ENCODE measurements at places on chromosomes 5 and 9.

DNA sequence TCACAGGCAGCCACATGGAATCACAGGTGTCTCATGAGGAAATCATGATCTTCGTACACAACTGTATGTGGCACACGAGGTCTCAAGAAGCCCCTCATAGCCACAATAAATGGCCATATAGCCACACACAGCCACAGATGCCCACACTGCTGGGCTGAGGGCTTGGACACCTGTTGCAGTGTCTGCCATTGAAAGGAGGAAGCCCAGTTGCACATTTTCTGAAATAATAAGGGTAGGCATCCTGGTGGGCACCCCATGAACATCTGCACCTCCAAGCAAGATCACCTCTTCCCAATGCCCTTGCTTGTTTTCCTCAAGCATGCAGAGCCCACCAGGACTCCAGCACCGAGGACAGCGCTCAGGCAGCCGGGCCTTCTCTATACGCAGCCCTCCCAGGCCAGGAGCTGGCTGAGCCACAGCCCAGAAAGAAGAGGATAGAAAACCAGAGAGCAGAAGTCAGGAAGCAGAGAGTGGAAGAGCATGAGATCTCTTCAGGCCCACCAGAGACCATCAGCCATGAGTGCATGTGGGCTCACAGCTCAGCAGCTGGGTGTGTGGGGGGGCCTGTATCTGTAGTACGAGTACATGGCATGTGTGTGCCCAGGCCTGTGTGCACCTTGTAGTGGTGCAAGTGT is 1.0 kb upstream of the ACSL6 start:
- DNase-seq = peak; percentile 73

DNA sequence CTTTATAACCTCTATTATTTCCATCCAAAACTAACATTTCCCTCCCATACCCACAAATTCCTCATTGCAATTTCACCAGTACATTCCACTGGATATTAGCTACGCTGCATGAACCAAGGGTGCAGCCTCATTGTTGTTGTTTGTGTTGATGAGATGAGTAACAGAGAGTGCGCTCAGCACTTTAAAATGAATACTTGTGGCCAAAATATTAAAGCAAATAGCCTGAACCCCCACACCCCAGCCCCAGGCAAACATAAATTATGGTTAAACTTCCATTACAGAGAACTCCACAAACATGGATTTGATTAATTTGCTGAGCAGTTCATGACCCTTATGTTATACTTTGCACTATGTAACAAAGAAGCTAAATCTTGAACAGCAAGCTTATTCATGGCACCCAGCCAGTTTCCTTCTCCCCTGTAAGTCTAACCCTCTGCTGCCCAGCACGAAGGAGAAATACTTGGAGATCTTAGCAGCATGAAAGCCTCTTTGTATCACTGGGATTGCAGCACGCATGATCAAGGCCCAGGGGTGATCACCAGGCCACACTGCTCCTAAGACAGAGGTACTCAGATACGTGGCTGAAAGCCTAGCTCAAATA is 205.0 kb downstream of the DOCK8 start:
- DNase-seq = peak; percentile 19

DNA sequence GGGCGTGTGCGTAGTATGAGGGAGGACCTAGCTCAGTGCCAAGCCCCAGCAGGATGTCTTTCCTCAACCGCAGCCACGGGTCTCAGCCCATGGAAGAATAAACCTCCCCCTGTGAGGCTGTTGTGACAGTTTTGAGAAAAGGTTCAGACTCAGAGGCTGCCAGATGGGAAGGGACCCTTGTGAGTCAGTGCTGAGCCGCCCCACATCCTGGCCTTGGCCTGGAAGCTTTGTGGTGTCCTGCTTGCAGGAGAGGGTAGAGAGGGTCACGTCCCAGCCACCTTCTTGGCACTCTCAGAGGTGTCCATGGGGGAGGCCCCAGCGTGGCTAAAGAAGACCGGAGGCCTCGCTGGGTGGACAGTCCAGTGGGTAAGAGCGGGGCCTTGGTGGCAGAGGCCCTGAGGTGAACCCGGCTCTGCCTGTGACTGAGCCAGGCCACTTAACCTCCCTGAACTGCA is 2.8 kb downstream of the GRHPR start:
- peak; percentile 49 for DNase-seq

- no peak for DNase-seq
Measured at GRCh38 chr9:70011366-70011765, 32.3 kb upstream of the MAMDC2 start.

DNA sequence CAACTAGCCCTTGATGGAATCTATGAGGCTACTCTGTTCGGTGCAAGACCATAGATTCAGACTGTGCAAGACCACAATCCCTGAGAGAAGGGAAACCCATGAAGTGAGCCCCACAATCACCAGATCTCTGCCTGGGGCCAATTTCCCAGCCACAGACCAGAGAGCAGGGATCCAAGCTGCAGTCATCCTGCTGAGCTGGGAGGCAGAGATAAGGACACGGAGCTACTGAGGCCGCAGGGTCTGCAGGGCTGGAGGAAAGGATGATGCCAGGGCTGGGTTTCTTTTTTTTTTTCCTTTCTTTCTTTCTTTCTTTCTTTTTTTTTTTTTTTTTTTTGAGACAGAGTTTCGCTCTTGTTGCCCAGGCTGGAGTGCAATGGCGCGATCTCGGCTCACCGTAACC is 47.7 kb upstream of the FUBP3 start:
- no peak for DNase-seq

GRCh38 chr5:38806775-38807258 is 39.0 kb upstream of the OSMR start:
- DNase-seq = no peak

GRCh38 chr5:131206772-131207171 is 36.0 kb downstream of the LYRM7 start:
- no peak for DNase-seq

DNA sequence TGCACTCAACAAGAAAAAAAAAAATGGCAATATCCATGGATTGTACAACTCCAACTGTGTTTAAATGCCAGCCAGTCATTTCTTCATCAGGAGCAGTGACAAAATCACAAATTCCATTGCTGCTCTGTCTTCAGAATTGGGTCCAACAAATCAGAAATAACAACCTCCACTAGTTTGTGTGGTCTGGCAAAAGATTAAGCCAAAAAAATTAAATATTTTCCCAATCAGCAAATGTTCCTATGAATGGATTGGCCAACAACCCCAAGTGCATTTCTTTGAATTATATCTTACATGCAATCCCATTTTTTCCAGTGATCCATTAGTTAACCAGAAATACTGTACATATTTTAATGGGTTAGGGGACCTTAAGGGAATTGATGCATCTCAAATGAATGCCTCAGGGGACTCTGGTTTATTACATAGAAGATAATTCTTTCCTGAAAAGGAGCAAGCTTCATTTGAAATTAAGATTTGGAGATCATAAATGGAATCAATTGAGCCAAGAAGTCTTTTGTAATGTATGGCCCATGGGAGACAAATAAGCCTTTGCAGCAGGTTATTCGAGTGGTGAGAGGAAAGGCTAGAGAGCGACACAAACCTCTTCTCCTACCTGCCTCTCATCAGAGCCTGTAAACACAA is 131.8 kb downstream of the TLE1 start:
- DNase-seq = no peak

GRCh38 chr5:138364576-138364975 is 12.1 kb downstream of the KDM3B start:
- no peak for DNase-seq

GRCh38 chr5:9067154-9067553 is 478.7 kb downstream of the SEMA5A start:
- no peak for DNase-seq

DNA sequence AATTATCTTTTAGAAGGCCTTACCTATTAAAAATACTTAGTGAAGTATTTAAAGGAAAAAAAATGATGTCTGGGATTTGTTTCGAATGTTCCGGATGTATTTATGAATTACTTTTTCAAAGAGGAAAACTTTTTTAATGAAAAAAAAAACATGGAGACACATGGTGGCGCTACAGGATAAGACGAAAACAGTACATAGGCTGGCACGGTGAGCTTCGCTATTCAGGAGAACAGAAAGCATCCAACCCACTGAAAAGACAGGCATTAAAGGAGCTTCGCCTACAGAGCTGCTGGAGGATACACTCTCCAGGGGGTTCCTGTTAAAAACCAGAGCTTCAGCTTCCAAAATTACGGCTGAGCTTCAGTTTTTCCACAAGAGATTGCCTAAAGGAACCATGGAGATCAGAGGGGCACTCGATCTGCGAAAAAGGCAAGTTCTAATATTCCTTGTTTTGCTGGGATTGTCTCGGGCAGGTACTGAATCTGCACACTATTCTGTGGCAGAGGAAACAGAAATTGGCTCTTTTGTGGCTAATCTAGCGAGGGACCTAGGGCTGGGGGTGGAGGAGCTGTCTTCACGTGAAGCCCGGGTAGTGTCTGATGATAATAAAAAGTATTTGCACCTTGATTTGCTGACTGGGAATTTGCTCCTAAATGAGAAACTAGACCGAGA is at the start of gene PCDHB14:
Gene PCDHB14 (plus strand): TSS at position 232 of the 672 bp plus-strand sequence. CDS start 163 bp downstream, at position 395.
- DNase-seq = no peak

DNA sequence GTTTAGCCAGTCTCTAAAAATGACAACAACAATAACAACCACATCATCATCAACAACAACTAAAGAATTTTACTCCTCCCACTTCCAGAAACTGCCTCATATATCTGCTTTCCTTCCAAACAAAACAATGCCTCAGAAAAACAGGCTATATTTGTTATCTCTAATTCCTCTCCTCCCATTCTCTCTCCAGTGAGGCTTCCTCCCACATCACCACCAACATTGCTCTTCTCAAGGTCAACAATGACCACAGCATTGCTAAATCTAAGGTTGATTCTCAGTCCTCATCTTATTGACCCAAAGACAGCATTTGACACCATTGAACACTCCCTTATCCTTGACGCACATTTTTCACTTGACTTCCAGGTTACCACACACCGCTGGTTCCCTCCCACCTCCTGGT is 38.1 kb upstream of the PRUNE2 start:
- peak; percentile 16 for DNase-seq

GRCh38 chr5:163330723-163331668 is 106.4 kb upstream of the CCNG1 start:
- DNase-seq = no peak

DNA sequence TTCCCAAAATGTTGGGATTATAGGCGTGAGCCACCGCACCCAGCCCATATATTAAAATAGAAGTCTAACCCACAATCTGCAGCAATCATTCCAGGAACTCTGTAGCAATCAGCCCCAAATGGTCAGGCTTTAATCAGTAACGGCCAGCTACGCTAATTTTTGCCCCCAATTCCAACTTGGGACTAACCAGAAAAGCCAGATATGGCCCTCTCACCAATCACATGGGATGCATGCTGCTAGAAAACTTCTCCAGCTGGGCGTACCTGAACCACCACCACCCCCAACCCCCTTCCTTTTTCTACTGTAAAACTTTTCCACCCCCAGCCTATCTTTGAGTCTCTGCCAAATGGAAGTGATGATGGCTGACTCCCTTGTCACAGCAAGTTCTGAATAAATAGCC is 4.1 kb downstream of the SUSD1 start:
- DNase-seq = no peak

- no peak for DNase-seq
Measured at GRCh38 chr9:117145811-117146490, 268.9 kb downstream of the ASTN2 start.

DNA sequence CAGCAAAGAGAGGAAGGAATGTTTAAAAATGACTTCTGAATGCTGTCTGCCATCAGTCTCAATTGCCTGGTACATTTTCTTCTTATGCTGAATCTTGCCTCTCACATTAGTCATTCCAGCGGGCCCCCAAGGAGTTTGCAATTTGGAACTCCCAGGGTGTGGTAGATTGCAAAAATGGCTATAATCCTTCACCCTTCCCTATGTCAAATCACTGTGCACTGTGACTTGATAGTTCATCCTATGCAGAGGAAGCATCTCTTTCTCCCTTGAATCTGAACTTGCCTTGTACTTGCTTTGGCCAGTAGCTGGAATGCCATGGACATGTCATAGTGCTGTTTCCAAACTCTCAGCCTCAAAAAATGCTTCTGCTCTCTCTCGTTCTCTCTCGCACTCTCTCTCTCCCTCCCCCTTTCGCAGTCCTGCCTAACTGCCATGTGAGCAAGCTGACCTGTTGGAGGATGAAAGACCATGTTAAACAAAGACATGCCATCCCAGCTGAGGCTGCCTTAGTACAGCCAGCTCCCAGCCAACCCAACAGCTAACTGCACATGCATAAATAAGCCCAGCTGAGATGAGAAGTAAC is 284.0 kb upstream of the TLE4 start:
- DNase-seq = no peak

DNA sequence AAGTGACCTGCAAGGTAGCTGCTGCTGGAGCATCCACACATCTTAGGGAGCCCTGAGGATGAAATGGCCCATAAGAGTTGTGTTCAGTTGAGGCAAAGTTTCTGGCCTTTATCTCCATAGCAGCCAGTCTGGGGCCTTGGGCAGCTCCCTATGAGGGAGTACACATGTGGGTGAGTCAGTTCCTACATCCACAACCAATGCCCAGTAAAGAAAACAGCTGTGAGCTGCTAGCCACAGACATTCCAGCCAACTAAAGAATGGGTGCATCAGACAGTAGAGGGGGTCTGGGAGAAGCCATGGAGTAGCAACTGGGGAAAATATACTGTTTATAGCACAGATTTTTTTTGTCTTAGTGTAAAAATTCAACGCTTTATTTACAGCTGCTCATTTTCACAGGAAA is 720.7 kb downstream of the TLE1 start:
- DNase-seq = no peak

DNA sequence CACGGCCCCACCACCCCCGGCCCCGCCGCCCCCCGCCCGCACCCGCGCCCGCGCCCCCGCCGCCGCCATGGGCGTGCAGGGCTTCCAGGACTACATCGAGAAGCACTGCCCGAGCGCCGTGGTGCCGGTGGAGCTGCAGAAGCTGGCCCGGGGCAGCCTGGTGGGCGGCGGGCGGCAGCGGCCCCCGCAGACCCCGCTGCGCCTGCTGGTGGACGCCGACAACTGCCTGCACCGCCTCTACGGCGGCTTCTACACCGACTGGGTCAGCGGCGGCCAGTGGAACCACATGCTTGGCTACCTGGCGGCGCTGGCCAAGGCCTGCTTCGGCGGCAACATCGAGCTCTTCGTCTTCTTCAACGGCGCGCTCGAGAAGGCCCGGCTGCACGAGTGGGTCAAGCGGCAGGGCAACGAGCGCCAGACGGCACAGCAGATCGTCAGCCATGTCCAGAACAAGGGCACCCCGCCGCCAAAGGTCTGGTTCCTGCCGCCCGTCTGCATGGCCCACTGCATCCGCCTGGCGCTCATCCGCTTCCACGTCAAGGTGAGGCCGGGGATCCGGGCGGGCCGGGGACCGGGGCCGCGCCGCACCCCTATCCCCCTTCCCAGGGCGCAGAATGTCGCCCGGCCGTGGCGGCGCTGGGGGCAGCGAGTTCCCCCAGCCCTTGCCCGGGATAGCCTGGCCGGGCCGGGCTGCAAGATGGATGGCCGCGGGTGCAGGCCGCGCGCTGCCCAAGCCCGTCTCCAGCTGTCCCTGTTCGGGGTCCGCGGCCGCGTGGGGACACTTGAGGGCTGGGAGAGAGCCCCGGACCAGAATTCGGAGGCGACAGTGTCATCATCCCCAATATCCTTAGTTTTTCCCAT is 594 bp downstream of the FAM120A start:
- peak; percentile 52 for DNase-seq

DNA sequence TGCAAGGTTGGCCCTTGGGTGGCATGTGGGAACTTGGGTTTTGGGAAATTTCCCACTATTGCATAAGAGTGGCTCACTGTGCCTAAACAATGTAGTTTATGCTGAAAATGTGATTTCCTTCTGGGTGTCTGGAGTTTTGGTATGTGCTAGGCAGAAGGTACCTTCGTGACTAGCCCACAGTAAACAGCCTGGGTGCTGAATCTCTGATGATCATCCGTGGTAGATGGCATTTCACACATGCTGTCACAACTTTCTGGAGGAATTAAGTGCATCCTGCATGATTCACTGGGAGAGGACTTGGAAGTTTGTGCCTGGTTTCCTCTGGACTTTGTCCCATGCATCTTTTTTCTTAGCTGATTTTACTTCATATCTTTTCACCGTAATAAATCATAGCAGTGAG is 64.5 kb downstream of the LNPEP start:
- no peak for DNase-seq
